ENCODE measurements at places on chromosomes 4 and X.

GRCh38 chr4:186151499-186151898 lies 39.9 kb upstream of the CYP4V2 start:
- no peak for DNase-seq

GRCh38 chr4:86921608-86922252 lies 13.1 kb upstream of the AFF1 start:
- DNase-seq, result no peak

- no peak for DNase-seq
These were observed 387.3 kb upstream of the TECRL start for GRCh38 chr4:64796581-64796980.

- DNase-seq, result no peak
These were observed 218.5 kb downstream of the APBB2 start for GRCh38 chr4:40995850-40996249.

GRCh38 chr4:145840162-145840768 lies 98.4 kb downstream of the ZNF827 start:
- no peak for DNase-seq

DNA sequence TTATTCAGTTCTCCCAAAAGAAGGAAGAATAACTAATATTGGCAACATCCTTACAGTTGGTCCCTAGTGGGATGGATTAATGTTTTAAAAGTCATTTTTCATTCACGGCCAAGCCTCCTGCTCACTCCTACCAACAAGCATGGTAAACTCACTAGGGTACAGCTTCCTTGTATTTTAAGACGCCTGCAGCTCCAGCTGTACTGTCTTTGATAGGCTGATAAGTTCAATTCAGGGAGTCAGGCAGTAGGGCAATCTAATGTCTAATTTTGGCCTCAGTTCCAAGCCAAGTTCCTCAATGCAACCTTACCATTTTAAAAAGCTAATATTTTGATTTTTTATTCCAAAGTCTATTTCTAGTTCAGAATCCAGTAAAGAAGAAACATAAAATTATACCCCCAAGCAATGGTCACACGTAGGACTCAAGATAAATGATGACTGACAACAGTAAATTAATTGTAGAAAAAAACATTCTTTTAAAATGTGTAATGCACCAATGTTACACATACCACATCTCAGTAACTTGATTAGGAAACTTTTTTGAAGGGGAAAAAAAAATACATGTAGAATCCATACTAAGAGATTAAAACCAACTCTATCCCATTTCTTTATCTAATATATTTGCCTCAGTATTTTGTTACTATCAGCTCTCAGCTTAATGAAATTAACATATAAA lies 9.3 kb downstream of the LCORL start:
- DNase-seq, result no peak

GRCh38 chr4:185040523-185040922 lies 22.2 kb downstream of the HELT start:
- no peak for DNase-seq

- DNase-seq, result no peak
These were observed 102.7 kb downstream of the VCX3A start for GRCh38 chrX:6432226-6432625.

- DNase-seq, result no peak
These were observed 10.6 kb downstream of the ASMTL start for GRCh38 chrX:1442016-1442665.

DNA sequence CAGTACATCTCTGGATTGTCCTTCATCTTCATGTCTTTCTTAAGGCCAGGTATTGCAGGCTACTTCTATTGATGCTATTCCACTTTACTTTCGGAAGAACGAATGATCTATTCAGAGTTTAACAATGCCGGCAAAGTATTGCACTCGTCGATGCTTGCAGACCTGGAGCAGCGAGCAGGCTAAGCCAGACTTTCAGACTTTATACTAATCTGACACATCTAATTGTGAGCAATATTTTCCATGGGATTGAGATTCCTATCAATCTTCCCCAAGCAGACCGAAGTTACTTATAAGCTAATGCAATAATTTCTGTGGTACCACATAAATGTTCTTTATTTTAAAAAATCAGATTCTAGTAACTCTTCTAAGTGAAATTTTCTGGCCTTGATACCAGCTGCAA lies 1.6 kb downstream of the EMCN start:
- DNase-seq, result no peak

DNA sequence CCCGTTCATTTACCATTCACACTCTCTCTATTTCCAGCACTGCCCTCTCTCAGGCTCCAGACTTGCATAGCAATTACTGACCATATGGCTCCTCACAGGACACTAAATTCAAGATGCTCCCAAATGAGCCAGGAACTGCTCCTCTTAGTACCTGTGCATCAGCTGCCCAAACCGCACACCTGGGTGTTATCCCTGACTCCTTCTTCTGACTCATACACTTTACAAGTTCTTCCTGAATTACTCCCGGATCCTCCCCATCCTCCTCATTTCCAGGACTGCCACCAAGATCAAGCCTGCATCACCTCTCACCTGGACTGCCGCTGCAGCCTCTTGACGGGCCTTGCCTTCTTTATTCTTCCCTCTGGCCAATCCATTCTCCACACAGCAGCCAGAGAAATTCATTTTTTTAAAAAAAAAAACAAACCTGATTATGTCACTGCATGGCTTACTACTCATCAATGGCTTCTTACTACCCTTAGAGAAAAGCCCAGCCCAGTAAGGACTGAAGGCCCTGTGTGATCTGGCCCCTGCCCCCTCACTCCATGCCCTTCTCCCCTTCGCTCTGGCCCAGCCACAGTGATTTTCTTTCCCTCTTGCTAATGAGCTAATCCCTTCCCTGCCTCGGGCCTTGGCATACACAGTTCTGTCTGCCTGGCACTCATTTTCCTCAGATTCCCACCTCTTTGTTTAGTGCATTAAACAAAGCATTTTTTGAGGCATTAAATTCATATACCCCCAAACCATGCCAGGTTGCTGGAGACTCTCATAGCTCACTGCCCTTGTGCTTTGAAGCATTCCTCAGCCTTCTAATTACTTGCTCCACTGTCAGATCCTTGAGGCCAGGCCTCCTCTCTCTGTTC lies 92.0 kb downstream of the PDGFRA start:
- DNase-seq, result no peak

DNA sequence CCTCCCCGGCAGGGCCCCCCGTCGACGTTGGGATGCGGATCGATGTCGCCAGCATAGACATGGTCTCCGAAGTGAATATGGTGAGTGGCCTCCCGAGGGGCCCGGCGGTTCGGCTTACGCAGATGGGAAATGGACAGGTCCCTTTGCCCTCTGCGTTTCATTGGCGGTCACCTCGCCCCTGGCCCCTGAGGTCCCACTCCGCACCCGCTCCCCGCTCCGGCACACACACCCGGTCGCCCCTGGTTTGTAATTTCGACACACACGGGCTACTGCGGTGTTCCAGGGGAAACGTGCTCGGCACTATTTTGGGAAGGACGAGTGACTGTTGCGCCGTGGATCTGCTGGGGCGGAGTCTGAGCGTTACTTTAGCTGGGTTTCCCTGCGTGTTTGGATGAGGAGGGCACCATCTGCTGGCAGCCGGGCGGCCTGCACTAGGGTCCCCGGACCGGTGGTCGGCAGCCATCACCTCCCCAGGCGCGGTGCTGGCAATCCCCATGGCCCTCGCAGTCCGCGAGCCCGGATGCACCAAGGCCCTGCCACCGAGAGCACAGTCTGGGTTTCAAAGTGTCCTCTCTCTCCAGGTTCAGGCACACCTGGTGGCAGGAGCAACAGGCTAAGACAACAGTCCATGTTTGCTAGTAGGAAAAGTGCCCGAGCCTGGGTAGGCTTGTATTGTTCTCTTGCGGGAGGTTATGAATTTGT lies 1.2 kb downstream of the GABRB1 start:
- DNase-seq, result peak; percentile 32

- peak; percentile 22 for DNase-seq
These were observed 445.4 kb downstream of the BCOR start for GRCh38 chrX:39652336-39652735.

GRCh38 chrX:123308658-123309057 lies 124.6 kb downstream of the GRIA3 start:
- DNase-seq, result no peak

- DNase-seq, result no peak
These were observed 17.7 kb upstream of the N4BP2 start for GRCh38 chr4:40038977-40039376.

DNA sequence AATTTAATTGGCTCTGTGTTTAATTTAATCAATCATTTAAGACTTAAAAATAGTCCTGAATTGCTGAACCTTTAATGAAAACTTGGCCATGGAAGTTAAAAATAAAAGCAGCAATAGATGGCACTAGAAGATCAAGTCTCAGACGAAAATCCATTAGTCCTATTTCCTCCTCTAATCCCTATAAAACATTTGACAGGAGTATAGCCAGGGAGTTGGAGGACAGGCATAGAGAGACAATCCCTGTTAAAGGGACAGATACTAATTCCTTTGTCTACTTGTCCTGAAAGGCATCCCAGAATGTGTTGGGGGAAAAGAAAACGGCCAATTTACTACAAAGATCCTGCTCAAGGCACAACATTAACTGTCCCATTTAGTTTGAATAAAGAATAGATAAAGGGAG lies 276.3 kb upstream of the TACR3 start:
- no peak for DNase-seq

- no peak for DNase-seq
These were observed 56.0 kb downstream of the SPRY1 start for GRCh38 chr4:123452616-123453015.

DNA sequence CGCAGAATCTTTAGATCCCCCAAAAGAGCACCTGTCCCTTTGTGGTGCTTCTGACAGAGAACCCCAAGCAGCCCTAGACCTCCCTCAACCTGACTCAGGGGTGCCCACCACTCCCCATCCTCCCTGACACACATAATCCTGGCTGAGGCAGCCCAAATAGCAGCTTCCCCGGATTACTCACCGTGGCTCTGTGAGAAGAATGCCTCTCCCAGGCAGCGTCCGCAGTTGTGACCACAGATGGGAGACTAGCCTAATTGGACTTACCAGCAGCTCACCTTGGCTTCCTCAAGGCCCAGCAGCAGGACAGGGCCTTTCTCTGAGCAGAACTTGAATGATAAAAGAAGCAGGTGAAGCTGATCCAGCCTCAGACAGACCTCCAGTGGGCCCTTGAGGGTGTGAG lies 10.3 kb upstream of the ODAPH start:
- no peak for DNase-seq

DNA sequence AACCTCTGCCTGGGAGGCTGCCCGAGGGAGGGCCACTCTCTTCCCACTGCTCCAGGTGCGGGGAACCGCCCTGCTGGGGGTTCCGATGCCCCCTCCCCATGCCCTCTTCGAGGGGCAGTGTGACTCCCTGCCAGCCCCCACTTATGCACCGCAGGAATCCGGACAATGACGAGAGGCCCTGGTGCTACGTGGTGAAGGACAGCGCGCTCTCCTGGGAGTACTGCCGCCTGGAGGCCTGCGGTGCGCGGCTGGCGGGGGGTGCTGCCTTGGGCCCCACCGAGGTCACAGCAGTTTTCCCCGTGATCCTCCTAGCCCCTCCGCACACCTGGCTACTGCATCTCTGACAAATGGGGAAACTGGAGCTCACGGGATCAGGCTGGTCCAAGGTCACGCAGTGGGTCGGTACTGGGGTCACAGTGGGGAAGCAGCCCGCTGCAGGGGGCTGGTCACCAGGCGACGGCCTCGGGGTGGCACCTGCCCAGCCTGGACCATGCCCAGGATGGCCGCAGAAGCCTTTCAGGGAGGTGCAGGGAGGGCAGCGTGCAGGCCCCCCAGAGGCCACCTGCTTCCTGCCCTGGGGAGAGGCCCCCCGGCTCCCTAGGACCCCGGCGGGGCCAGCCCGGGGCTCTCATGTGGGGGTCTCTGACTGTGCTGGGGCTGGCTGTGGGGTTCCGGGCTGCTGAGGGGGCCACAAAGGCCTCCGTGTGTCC lies 3.5 kb downstream of the HGFAC start:
- no peak for DNase-seq

- no peak for DNase-seq
These were observed 601.4 kb upstream of the AADAT start for GRCh38 chr4:170691168-170691567.

DNA sequence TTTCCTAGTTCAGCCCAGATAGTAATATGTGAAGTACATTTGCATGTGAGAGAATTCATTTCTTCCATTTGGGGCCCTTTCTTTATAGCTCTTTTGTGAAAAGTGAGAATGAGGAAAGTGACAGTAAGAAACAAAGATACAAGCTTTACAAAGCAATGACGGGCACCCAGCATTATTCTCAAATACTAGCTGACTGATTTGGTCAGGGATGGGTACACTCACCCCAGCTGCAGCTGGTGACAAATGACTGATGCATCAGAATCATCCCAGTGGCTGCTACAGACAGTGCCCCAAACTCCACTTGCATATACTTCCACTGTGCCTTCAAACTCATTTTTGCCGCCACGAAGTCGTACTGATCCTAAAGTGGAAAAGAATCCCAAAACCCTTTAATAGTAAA lies 14.8 kb downstream of the PRSS12 start:
- DNase-seq, result no peak

DNA sequence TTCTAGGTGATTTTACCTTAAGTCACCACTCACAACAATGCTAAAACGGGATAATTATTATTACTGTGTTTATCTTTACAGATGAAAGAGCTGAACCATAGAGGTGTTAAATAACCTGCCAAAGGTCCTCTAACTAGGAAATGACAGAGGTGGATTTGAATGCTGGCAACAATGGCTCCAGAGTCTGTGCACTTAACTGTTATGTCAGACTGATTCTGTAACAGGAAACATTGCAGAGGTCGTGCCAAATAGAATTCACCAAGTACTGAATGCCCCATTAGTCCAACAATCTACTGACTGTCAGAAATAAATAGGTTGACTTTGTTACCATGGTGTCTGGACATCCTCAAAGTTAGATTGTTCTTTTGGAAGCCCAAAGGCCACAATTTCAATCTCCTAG lies 20.9 kb upstream of the USP27X start:
- DNase-seq, result no peak

DNA sequence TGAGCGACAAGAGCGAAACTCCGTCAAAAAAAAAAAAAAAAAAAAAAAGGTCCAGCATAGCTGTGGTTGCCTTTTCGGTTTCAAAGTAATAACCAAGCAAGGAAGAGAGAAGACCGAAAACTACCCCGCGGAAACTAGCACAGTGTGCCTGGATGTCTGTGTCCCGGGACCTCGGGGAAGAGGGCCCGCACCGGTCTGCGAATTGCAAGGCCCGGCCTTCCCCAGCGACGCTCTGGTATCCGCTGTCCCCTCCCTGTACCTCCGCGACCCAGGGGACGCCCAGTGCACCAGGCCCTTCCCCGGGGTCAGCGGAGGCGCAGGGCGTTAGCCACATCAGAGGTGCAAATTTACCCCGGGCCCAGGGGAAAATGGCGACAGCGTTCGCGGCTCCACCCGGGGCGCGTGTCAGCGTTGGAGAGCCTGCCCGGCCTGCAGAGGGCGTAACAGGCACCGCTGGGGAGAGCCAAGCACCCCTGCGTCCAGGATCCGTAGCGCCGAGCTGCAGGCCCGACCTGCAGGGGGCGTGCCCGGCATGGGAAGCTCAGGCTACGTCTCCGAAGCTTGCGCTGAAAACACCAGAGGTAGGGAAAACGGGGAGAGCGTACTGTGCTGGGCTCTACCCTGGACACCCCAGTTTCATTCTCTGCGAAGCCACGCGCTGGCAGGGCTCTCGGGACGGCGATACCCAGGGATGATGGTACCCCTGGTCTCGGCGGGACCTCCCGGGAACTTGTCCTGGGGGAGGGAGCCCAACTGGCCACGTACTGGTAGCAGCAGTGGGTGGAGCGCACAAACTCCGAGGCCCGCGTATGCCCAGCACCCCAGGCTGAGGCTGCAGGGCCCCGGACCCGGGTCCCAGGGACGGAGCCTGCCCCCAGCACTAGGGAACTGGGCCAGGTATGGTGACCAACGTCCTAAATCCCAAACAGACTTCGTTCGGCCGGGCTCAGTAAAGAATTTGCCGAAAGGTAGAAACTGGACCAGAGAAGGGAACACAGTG lies 16.2 kb downstream of the NKX6-1 start:
- peak; percentile 33 for DNase-seq
